ENCODE measurements at places on chromosomes 5 and 9. TPM values are rescaled to one million over a fixed set of nuclear protein-coding genes. Genes with fewer than 3 reads are reported as not detected.

MEIKIN gene
- 0.14 TPM for total RNA-seq

DNA sequence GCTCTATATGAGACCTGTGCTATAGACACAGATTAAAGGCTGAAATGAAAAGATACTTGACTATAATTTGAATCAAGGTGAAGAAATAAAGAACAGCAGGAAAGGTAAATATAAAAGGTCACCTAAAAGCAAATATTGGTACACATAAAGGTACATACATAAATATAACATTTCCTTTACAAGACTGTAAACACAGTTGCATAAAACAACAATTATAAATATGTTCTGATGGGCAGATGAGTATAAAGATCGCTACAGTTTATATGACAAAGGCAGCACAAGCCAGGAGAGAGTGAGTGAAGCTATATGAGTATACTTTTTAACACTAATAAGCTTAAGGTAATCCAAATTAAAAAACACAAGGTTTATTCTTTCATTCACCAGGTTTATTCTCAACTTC is 114.5 kb downstream of the OXCT1 start:
- no peak overlapping the region for H3K27ac ChIP-seq
- H3K4me3 ChIP-seq: no peak overlapping the region
- peaks cover 29% of the 10 kb centered on the region for H3K36me3 ChIP-seq

LCN1 gene
- 0.19 TPM for total RNA-seq

- peaks cover 12% of the 10 kb centered on the region for H3K4me1 ChIP-seq
- no peak overlapping the region for H3K27ac ChIP-seq
- H3K4me3 ChIP-seq: no peak overlapping the region
- H3K27me3 ChIP-seq: no peaks in the 10 kb centered on the region
These were observed 127.5 kb downstream of the PPP2R2B start for GRCh38 chr5:146751054-146751453.

- H3K4me1 ChIP-seq: no peaks in the 10 kb centered on the region
- no peak for DNase-seq
- no peak overlapping the region for H3K27ac ChIP-seq
- H3K4me3 ChIP-seq: no peak overlapping the region
- H3K36me3 ChIP-seq: peaks cover 39% of the 10 kb centered on the region
These were observed 66.2 kb downstream of the SMC5 start for GRCh38 chr9:70324963-70325362.

DNA sequence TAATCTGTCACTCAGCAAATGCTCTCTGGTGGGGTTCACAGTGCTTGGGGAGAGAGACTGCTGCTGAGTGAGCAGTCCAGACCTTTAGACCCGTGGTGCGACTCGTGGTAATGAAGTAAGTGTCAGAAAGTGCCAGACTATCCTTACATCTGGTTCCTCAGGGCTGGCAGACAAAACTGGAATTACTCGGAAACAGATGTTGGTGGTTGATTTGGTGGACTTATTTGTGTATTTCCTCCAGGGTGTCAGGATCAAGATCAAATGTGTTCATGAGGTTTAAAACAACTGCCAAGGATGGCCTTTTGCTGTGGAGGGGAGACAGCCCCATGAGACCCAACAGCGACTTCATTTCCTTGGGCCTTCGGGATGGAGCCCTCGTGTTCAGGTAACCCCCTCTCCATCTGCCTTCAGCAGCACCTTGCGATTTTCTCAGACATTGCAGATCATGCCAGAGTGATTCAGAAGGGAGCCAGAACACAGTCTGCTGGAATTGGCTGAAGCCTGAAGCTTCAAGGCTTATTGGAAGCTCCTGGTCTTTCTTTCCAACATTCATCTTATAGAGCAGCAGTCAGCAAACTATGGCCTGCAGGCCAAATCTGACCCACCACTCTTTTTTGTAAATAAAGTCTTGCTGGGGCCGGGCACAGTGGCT is 105.2 kb downstream of the LIFR start:
- no peak overlapping the region for H3K4me3 ChIP-seq
- no peaks in the 10 kb centered on the region for H3K36me3 ChIP-seq
- H3K27ac ChIP-seq: no peak overlapping the region
- DNase-seq: no peak

GRCh38 chr5:81286059-81286617 is 15.2 kb upstream of the ZCCHC9 start:
- H3K4me1 ChIP-seq: no peaks in the 10 kb centered on the region
- DNase-seq: no peak
- H3K27ac ChIP-seq: no peak overlapping the region
- H3K27me3 ChIP-seq: no peaks in the 10 kb centered on the region
